ENCODE measurements at places on chromosomes 2 and 18.

- DNase-seq, result no peak
Measured at GRCh38 chr2:81937944-81938343, 1633.4 kb upstream of the LRRTM1 start.

DNA sequence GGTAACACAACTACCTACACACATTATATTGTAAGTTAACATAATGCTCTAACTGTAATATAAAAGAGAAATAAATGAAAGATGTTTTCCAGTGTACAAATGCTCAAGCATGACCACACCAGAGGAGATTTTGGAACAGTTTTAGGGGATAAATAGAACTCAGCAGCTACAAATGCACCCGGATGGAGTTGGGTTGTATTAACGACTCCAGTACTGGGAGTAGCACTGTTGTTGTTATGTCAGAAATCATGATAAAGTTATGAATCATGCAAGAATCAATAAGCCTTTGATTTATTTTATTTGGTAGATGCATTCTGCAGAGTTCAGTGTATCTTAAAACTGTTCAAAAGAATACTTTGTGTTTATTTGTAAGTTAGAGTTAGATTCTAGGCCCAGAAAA is 126.9 kb downstream of the MAP3K20 start:
- no peak for DNase-seq

GRCh38 chr2:174666845-174667244 is 69.2 kb upstream of the WIPF1 start:
- DNase-seq, result no peak

GRCh38 chr2:18312818-18313217 is 247.6 kb downstream of the RDH14 start:
- no peak for DNase-seq

GRCh38 chr2:163345795-163346573 is 389.8 kb downstream of the FIGN start:
- DNase-seq, result peak; percentile 16

- DNase-seq, result no peak
Measured at GRCh38 chr18:24053211-24053610, 38.7 kb downstream of the TTC39C start.

GRCh38 chr2:88855620-88856408 is 164.3 kb downstream of the RPIA start:
- no peak for DNase-seq

- no peak for DNase-seq
Measured at GRCh38 chr18:42798606-42799170, 316.8 kb downstream of the RIT2 start.

GRCh38 chr2:44189104-44189503 is 20.4 kb downstream of the PPM1B start:
- DNase-seq, result no peak

- DNase-seq, result no peak
Measured at GRCh38 chr2:17539611-17540092, 844 bp upstream of the VSNL1 start.

GRCh38 chr2:241777686-241778627 is 1.3 kb downstream of the GAL3ST2 start:
- DNase-seq, result no peak

DNA sequence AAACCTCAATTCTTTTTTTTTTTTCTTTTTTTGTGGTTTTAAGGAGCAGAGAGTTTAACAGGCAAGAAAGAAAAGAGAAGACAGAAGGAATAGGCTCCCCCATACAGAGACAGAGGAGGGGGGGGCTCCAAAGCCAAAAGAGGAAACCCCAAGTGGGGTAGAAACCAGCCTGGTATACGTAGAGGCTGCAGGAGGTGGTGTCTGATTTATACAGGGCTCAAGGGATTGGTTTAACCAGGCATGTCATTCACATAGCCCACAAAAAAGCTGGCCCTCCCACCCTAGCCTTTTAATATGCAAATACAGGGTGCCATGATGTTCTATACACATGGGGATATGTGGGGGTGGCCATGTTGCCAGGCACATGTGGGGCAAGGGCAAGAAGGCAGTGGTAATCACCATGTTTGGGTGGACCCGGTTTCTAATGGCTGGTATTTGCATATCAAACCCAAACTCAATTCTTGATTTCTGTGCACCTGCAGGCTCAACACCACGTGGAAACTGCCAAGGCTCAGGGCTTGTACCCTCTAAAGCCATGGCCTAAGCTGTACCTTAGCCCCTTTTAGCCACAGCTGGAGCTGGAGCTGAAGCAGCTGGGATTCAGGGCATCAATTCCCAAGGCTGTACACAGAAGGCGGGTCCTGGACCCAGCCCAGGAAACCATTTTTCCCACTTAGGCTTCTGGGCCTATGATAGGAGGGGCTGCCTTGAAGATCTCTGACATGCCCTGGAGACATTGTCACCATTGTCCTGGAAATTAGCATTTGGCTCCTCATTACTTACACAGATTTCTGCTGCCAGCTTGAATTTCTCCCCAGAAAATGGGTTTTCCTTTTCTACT is 170.3 kb downstream of the MAIP1 start:
- no peak for DNase-seq

- no peak for DNase-seq
Measured at GRCh38 chr2:215970425-215970824, 42.9 kb downstream of the MREG start.

DNA sequence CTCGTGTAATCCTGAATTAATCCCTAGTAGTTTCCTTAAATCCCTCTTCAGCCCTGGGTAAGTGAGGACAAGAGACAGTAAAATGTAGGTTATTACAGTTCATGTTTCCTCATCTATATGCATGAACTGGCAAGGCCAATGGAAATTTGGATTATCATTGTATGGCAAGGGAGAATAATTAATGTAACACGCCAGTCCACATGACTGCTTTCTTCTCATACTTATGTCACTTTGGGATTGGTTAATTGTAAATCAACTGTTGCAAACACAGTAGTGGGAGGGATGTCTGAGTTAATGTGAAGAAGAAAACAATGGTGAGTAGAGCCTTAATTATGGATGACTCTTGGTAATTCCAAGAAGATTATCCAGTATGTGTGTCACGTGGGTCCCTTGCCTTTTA is 1.7 kb upstream of the SERPINB7 start:
- DNase-seq, result no peak

GRCh38 chr18:407626-408224 is 92.8 kb downstream of the COLEC12 start:
- no peak for DNase-seq

DNA sequence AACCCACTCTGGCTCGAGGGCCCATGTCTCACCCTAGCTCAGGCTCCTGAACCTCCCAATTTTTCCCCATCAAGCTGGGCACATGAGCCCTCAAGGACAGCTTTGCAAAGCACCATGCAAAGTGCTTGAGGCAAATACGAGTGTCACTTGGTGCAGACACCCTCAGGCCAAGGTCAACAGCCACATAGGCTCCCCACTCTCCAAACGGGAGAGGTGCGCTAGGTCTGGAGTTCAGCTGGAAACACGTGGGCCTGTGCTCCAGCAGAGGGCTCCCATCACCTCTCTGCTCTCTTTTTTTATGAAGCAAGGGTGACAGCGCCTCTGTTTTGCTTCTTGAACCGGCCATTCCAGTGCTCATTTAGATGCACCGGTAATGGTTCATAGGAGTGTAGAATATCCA is 11.9 kb upstream of the ARHGAP25 start:
- DNase-seq, result no peak

DNA sequence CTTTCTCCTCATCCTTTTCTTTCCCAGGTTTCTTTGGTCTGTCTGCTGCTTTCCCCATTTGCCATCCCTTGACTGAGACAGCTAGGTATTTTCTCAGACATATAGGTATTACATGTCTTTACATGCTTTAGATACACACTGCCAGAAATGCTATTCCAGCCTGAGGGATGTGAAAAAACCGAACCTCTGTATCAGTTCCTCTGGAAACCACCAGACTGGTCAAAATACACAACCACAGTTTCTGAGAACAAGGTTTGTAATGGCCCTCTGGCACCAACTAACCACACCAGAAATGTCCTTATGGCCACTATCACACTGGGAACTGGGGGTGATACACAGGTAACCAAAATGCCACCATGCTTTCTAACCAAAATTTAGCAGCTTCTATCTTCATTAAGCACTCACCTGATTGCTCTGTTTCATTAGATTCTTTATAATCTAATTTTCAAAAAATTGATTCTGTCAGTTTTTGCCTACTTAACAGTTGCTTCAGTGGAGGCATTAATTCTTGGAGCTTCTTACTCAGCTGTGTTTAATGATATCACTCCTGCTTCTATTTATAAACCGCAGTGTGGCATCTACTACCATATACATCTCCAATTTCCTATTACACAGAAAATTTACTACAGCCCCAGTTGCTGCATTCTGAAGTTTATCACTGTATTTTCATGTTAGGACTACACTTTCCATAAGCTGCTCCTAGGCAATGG is 243.5 kb downstream of the WDPCP start:
- DNase-seq, result no peak

- no peak for DNase-seq
Measured at GRCh38 chr2:158716121-158716791, 78.9 kb upstream of the DAPL1 start.

DNA sequence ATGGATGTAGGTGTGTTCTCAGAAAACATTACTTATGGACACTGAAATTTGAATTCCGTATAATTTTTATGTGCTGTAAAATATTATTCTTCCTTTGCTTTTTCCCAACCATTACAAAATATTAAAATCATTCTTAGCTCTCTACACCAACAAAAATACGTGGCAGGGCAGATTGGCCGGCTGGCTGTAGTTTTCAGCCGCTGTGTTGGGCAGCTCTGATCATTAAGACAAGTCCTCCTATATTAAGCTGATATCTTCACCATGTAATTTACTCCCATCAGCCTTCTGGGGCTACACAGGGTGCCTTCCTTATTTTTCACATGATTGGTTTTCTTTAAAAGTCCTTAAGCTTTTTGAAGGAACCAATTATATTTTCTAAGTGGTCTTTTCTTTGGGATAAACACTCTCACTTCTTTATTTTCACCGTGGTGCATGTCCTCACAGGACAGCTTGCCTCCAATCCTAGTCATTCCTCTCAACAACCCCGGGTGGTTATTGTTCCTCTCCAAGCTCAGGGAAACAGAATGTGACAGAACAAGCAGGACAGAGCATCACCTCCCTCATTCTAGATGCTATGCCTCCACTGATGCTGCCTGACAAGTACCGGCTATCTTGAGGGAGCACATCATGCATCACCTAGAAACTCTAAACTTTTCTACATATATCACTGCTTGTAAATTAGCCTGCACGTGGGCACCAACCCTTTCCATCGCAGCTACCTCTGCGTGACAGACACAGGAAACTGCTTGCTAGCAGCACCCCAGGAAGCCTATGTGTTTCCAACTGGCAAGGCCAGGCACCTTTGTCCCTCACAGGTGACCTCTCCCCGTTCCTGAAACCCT is 362.3 kb downstream of the MYCN start:
- no peak for DNase-seq

- DNase-seq, result no peak
Measured at GRCh38 chr2:10517351-10518043, 69.4 kb upstream of the ODC1 start.

DNA sequence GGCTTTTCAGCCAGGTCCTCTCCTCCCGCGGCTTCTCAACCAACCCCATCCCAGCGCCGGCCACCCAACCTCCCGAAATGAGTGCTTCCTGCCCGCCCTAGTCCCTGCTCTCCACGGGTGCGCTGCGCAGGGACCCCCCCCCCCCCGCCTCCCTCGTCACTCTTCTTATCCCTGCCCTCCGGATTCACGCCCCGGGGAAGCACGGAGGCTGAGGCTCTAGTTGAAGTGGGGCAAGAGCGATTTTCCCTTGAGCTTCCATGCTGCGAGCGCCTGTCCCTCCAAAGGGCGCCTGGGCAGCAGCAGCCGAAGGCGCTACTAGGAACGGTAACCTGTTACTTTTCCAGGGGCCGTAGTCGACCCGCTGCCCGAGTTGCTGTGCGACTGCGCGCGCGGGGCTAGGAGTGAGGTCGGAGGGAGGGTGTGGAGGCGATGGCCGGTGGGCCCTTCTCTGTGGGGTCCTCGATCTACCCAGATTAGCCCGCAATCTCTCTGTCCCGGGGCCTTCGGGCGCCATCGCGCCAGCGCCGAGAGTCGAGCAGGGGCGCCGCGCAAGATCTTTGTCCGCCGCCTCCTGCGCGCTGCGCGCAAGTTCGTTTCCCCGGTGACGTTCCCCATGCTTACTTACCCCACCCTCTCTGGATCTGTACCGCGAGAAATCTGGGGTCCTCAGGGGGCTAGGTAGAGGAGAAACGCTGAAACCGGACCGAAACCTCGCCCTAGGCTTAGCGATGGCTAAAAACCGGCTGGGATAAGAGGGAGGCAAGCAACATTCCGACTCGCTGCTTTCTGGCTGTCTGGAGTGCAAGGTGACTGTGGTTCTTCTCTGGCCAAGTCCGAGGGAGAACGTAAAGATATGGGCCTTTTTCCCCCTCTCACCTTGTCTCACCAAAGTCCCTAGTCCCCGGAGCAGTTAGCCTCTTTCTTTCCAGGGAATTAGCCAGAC is 677 bp downstream of the GAD1 start:
- DNase-seq, result no peak

DNA sequence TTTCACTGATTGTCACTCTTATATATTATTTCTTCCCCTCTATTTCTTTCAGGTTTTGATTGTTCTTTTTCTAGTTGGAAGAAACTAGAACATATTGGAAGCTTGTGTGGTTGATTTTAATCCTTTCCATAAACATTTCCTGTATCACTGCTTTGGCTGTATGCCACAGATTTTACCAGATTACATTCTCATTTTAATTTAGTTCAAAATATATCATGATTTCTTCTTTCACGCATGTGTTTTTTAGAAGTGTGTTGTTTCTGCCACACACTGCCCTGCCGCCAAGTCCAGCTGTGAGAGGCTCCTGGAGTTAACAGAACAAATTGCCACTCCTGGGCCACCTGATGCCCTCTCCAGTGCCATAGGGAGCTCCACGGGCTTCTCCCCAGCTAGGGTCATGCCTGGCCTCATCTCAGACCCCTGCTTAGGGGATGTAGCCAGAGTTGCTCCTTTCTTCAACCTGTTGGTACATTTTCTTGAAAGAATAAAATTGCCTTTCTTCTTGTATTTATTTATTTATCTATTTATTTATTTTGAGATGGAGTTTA is 206.2 kb upstream of the COPS8 start:
- no peak for DNase-seq

DNA sequence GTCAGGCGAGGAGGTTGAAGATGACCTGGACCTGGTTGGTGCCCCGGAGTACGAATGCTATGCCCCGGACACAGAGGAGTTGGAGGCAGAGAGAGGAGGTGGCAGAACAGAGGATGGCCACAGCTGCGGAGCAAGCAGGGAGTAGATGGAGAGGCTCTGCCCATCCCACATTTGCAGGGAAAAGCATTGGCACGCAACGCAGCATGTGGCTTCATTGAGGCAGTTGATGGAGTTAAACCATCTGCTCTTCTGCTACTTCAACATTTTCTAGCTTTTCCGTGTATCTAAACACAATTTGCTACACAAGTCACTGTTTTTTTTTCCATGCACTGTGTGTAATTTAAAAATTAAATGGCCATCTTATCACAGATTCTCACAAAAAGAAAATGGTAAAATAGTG is 11.8 kb downstream of the RBFA start:
- no peak for DNase-seq

GRCh38 chr2:98777076-98777475 is 46.1 kb upstream of the MGAT4A start:
- no peak for DNase-seq

- no peak for DNase-seq
Measured at GRCh38 chr18:28574175-28574574, 397.2 kb upstream of the CDH2 start.
